GM06990 (cell line): ENCODE measurements at places on chromosomes 13 and 19.
A peak's percentile ranks its signal among the peaks of the same experiment; 100 is the strongest.

DNA sequence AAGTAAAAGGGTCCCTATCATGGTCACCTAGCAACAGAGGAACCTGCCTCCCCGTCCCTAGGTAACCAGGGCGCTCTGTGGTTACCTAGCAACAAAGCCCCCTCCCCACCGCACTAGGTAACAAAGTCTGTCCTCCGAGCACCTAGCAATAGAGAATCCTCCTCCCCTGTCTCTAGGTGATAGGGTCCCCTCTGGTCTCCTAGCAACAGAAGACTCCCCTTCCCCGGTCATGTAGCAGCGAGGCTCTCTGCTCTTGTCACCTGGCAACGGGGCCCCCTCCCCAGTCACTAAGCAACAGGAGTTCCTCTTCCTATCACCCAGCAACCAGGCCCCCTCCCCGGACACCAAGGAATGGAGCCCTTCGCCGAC lies 307 bp downstream of the JOSD2 start:
- no peak for DNase-seq

DNA sequence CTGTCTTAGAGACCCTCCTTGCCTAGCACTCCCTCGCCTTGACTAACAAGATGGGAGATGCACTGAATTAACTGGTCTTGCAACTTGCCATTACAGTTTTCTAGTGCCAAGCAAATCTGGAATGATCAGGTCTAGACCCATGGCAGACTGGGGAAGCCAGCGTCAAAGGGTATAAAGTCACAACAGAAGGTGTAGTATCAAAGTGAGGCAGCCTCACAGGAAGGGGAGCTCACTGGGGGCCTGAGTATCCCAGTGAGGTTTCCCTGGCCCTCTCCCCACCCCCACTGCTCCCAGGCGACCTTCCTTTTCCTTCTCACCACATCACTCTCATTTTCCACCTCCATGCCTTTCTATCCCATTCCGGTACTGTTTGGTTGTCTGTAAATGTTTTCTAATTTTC lies 83.5 kb upstream of the DOCK9 start:
- no peak for DNase-seq

- DNase-seq, result no peak
These were observed 20.6 kb upstream of the ZNF599 start for GRCh38 chr19:34793565-34793964.

- no peak for DNase-seq
These were observed 1518.3 kb upstream of the SLC10A2 start for GRCh38 chr13:104584481-104584880.

GRCh38 chr19:55809381-55810058 lies 22.3 kb downstream of the NLRP11 start:
- peak; percentile 26 for DNase-seq

GRCh38 chr13:26299168-26299750 lies 45.3 kb downstream of the CDK8 start:
- DNase-seq, result no peak

DNA sequence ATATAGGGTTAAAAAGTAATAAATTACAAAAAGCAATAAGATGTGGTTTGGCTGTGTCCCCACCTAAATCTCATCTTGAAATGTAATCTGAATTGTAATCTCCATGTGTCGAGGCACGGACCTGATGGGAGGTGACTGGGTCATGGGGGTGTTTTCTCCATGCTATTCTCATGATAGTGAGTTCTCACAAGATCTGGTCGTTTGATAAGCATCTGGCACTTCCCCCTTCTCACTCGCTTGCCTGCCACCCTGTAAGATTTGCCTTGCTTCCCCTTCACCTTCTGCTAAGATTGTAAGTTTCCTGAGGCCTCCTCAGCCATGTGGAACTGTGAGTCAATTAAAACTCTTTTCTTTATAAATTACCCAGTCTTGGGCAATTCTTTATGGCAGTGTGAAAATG lies 577.4 kb downstream of the TBC1D4 start:
- no peak for DNase-seq

DNA sequence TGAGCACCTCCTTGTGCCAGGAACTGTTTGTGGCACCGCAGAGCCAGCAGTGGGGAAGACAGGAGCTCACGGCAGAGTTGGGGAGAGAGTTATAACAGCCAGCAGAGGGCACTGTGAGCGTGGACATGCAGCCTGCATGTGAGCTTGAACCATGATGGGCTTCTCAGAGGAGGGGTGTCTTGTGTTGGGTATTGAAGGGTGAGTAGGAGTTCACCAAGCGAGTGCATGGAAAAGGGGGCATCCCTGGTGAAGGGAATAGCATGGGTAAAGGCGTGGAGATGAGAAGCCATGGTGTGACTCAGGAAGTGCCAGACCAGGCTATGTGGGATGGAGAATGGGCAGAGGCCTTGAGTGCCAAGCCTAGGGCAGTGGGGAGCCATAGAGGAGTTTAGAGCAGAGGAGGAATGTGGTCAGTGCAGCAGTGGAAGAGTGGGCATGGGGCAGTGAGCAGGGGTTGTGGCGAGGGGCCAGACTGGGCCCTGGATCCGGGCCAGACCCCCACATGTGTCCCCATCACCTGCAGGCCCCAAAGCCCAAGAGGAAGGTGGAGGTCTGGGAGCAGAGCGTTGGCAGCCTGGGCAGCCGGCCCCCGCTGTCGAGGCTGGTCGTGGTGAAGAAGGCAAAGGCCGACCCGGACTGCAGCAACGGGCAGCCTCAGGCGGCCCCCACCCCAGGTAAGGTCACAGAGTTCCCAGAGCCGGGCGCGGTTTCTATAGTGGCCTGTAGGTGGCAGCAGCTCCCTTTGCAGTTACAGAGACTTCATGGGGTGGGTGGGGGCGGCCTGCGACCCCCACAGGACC lies 11.8 kb upstream of the SHD start:
- DNase-seq, result no peak

DNA sequence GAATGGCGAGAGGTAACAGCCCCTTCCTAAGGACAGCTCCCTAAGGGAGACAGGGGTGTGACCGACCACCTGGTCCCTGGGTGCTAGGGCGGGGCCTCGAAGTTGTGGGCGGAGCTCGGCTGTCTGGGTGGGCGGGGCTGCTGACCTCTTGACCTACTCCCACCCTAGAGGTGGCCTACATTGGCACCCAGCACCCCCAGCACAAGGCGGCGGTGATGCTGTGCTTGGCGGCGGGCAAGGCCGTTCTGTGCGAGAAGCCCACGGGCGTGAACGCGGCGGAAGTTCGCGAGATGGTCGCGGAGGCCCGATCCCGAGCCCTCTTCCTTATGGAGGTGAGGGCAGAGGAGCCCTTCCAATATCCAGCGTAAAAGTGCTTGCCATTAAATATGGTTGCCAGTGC lies 2.4 kb downstream of the DHDH start:
- no peak for DNase-seq

- no peak for DNase-seq
These were observed 149.2 kb downstream of the GGACT start for GRCh38 chr13:100439247-100439970.

DNA sequence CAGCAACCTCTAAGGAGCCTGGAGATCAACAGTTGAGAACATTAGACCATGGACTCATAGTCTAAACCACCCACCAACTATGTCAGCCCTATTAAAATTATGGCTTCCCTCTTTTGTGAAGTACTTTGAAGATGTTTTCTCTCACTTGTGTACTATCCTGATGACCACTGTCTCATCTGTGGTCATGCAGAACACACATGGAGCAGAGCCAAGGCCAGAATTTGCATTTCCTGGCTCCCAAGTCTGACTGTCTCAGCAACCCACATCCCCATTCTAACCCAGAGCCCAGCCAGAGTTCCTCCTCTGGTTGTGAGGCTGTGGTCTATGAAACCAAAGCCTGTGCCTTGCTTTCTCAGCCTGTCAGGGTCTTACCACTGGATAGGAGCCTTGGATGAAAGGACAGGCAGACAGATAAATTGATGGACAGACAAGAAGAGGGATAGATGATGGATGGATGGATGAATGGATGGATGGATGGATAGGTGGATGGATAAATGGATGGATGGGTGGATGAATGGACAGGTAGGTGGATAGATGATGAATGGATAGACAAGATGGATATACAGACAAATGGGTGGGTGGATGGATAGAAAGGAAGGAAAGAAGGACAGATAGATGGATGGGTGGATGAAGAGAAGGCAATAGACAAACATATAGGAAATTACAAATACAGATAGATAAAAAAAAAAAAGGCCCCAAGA lies 35.4 kb downstream of the ZNF557 start:
- DNase-seq, result no peak

DNA sequence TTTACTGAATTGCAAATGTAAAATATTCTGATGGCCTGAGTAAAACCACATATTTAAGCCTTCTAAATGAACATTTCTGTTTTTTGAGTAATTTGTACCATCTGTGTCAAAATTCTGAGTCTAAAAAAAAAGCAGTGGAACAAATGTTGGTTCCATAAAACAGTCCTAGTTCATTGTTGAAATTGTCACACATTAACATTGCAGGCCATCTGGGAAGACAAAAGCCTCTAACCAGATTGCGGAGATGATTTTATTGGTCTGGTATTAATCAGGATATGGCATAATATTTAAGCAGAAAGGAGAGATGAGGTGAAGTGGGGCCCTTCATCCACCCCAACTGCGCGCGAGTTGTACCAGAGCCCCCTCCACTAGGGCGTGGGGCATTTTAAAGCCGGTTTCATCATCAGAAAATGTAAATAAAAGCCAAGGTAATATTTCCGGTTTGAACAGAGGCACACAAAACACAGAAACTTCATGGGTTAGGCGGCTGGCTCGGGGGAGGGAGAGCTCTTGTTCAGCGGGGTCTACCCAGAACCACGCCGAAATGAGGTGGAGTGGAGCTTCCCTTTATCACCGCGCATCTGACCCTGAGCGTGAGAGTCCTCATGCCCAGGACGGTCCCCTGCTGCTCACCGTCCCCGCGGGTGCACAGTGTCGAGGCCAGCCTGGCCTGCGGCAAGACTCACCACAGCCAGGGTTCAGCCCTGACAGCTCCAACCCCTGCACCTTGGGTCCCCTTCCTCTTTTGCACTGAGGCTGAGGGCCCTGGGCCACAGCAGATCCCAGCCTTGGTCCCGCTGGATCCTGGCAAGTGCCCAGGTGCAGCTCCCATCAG lies 169.2 kb downstream of the URI1 start:
- no peak for DNase-seq

DNA sequence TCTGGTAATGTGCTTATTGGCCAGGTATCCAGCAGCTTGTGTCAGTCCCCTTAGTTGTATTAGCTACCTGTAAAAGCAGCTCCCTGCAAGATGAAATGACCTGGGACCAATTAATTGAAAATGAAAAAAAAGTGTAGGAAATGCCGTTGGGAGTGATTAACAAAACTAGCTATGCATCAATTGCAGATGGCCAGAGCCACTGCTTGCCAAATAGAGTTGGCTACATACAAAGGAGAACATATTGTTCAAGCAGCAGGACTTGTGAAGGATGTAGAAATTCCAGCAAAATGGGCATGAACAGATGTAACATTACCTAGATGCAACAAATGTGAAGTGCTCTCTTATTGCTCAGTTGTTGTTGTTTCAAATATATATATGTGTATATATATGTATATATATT lies 300.5 kb downstream of the PCDH17 start:
- no peak for DNase-seq

GRCh38 chr19:33734913-33735312 lies 61.8 kb upstream of the KCTD15 start:
- DNase-seq, result no peak

DNA sequence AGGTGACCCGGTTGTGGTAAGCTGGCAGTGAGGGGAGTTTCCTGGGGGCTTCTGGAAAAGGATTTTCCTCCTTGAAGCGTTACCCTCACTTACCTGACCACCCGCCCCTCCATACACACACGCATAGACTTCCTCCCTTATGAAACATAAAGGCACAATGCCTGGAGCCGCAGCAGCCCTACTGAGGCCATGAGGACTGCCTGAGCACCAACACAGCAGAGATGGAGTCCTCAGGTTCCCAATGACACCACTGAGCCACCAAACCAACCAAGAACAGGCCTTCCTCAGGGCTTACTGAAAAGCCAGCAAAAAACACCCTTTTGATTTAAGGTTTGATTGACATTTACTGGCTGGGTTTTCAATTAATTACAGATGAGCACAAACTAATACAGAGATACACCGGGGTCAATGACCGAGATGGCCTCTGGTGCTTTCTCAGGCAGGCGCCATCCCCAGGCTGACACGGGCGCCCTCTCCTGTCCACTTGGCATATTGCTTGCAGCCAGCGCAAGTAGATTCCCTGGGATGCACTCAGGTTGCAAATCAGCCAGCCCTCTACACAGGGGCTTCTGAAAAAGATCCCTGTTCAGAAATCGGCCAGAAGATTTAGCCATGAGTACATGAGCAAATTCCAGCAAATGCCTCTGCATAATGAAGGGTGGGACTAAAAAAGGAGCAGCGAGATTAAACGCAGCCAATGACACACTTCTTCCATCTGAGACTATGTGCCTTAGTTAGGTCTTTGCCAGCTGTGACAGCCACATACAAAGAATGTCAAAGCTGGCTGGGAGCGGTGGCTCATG lies 14.8 kb downstream of the OPA3 start:
- peak; percentile 31 for DNase-seq

DNA sequence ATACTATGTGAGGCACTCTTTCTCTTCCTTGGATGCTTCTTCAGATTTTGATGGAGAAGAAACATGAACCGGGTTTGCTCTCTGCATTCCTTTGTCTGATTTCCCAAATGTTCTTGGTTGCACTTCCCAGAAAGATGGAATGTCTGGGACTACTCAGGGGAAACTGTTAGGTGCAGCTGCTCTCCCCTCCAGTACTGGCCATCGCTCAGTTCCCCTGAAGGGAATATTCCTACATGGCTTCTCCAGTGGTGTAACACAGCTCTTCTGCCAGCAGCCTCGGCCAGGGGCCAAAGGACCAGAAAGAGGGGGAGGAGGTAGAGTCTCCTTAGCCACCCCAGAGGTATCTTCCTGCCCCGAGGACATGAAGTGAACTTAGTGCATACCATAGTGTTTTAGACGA lies 33.5 kb upstream of the SPRY2 start:
- DNase-seq, result no peak

- no peak for DNase-seq
These were observed 50.6 kb upstream of the IL17D start for GRCh38 chr13:20652946-20653345.

- no peak for DNase-seq
These were observed 346.6 kb downstream of the RFC3 start for GRCh38 chr13:34164582-34164981.

- no peak for DNase-seq
These were observed 107.0 kb upstream of the GPR12 start for GRCh38 chr13:26867451-26868091.

GRCh38 chr13:48693998-48694397 lies 40.3 kb downstream of the CYSLTR2 start:
- no peak for DNase-seq

DNA sequence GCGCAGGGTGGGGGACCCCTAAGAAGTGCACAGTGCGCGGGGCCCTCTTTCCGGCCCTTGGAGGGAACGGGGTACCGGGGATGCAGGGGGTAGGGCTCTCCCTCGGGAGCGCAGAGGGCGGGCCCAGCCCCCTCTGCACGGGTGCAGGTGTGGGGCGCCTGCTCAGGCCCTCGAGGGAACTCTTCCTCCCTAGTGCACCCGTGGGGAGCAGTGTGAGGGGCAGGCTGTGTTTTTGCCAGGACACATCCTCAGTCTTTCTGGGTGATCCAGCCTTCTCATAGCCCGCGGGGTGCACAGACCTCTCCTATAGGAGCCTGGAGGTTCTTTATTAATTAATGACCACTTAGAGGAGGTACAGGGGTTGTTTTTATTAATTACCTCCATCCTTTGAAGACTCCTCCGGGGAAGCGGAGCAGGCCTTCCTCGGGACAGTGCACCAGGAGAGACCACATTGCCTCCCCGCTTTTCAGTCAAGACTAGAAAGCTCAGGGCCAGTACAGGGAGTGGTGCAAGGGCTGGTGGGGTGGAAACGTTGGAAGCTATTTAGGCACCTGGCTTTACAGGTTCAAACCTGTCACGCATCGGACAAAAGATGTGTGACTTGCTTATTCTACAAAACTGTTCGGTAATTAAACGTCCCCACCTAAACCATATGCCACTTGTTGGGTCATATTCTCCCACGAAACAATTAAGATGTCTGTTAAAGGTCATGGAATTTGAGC lies 598 bp upstream of the GJB6 start:
- no peak for DNase-seq
